ENCODE measurements at places on chromosomes 6 and 20.

DNA sequence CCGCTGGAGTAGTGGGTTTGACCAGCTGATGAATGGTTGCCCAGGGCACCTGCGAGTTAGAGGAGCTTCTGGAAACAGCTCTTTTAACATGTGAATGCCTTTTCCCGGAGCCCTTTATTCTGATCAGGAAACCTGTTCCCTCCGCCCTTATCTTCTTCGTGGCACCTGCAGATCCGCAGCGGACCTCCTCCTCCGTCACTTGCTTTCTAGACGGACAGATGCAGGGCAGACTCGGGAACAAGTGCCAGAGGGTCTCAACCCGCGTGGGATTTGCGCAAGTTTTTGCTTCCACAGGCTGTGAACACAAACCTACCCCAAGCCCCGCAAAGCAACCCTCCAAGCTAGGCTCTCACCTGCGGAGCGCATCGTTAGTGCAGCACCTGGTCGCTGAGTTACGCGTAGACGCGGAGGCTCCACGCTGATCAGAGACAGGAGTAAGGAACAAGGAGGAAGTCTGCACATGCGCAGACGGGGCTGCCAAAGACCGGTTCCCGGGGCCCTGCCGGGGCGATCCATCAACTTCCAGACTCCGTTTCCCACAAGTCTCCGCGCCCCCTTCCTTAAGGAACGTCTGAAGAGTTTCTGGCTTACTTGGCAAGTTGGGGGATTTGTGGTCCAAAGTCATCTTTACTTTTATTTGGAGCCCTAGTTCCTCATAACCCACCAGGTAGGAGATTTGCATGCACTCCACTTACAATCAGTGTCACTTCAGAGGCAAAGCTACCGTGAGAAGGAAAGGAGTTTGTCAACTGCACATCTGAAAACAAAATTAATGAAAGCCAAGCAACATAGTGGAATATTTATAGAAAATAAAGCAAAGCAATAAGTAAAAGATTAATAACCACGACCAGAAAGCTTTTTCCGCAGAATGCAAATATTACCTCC, 52.7 kb upstream of the ELMO2 start:
- DNase-seq = peak; percentile 80

DNA sequence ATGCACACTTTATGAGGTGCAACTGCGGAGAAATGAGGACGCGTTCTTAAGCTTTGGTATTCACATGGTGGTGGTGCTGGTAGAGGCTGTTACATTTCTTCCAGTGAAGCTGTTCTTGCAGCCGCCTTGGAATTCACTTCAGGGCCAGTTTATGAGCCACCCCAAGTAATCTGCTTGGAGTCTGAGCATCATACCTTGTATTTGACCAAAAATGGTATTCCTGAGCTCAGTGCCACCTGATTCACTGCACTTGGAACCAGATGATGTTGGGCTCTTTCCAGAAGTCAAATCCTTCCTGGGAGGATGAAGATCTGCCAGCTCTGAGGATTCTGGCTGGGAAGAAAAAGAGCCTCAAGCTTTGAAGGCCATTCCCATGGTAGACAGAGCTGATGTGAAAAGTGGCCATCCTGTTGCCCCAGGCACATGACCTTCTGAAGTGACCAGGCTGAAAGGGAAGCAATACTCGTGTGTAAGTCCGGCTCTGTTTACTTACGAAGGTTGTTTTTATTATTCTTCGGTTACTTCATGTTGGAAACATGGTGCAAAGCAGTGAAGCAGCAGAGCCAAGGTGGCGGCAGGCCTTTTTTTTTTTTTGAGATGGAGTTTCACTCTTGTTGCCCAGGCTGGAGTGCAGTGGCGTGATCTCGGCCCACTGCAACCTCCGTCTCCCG, 7.7 kb downstream of the MANBAL start:
- DNase-seq = no peak

GRCh38 chr20:50848846-50849673, 54.2 kb downstream of the BCAS4 start:
- peak; percentile 22 for DNase-seq

DNA sequence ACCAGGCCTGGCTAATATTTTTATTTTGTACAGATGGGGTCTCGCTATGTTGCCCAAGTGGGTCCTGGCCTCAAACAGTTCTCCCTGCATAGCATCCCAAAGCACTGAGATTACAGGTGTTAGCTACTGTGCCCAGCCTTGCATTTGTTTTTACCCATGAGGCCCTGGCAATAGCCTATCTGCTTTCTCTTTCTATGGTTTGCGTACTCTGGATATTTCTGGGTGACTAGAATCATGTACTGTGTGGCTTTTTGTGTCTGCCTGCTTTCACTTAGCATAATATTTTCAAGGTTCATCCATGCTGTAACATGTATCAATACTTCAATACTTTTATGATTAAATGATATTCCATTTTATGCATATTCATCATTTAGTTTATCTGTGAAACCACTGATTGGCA, 451.7 kb downstream of the GRIK2 start:
- DNase-seq = no peak

- no peak for DNase-seq
Measured at GRCh38 chr6:126461045-126461444, 121.1 kb downstream of the CENPW start.

DNA sequence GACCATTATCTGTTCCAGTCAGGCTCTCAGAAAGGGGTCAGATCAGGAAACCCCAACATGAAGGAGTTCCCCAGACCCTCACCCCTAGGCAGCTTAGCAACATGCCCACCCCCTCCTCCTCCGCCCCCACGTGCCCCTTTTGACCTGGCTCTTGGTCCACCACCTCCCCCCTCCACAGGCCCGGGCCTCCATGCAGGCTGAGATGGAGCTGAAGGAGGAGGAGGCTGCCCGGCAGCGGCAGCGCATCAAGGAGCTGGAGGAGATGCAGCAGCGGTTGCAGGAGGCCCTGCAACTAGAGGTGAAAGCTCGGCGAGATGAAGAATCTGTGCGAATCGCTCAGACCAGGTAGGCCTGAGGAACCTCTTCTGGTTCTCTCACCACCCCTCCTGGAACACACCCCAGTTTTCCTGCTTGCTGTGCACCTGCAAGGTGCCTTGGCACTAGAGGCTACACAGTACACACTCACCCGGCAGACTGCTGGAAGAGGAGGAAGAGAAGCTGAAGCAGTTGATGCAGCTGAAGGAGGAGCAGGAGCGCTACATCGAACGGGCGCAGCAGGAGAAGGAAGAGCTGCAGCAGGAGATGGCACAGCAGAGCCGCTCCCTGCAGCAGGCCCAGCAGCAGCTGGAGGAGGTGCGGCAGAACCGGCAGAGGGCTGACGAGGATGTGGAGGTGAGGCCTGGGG, 21.9 kb downstream of the DEF6 start:
- no peak for DNase-seq

GRCh38 chr6:168134560-168135201, 55.7 kb upstream of the FRMD1 start:
- no peak for DNase-seq

- no peak for DNase-seq
Measured at GRCh38 chr6:97813889-97814567, 531.0 kb upstream of the MMS22L start.

- DNase-seq = no peak
Measured at GRCh38 chr6:1298768-1299167, 13.1 kb upstream of the FOXQ1 start.

GRCh38 chr6:137867685-137868509, 838 bp downstream of the TNFAIP3 start:
- DNase-seq = peak; percentile 42

All from nephron progenitor cell (in vitro differentiated cells).